ENCODE measurements at places on chromosomes 6 and 20. TPM values are rescaled to one million over a fixed set of nuclear protein-coding genes. Genes with fewer than 3 reads are reported as not detected.
A peak's percentile ranks its signal among the peaks of the same experiment; 100 is the strongest.

GRCh38 chr6:23505026-23505425 is 621.0 kb upstream of the NRSN1 start:
- H3K4me3 ChIP-seq = no peak overlapping the region
- no peaks in the 10 kb centered on the region for H3K36me3 ChIP-seq
- DNase-seq = no peak
- no peak overlapping the region for H3K27ac ChIP-seq
- H3K4me1 ChIP-seq = no peaks in the 10 kb centered on the region

ELOVL4 gene
- 2.4 TPM for total RNA-seq

GRCh38 chr6:136920671-136921380 is 1.3 kb upstream of the SLC35D3 start:
- no peaks in the 10 kb centered on the region for H3K36me3 ChIP-seq
- H3K4me1 ChIP-seq = peaks cover 28% of the 10 kb centered on the region
- DNase-seq = no peak
- peak overlapping the region; percentile 80 for H3K4me3 ChIP-seq

GRCh38 chr6:54981647-54982046 is 135.1 kb downstream of the FAM83B start:
- H3K4me1 ChIP-seq = no peaks in the 10 kb centered on the region
- no peak overlapping the region for H3K4me3 ChIP-seq

PTGIS gene
- total RNA-seq = 465 TPM

GRCh38 chr6:168441434-168442391 is 729 bp downstream of the SMOC2 start:
- H3K4me3 ChIP-seq = peak overlapping the region; percentile 71
- H3K36me3 ChIP-seq = no peaks in the 10 kb centered on the region
- no peak for DNase-seq
- no peaks in the 10 kb centered on the region for H3K27me3 ChIP-seq

GRM1 gene
- not detected for total RNA-seq

EEF1A2 gene
- total RNA-seq = 2.4 TPM

KCNK15 gene
- 26.3 TPM for total RNA-seq

PBX2 gene
- total RNA-seq = 59.4 TPM

GRCh38 chr6:170221052-170221752 is 69.7 kb downstream of the DLL1 start:
- no peaks in the 10 kb centered on the region for H3K36me3 ChIP-seq
- H3K4me3 ChIP-seq = no peak overlapping the region
- H3K4me1 ChIP-seq = no peaks in the 10 kb centered on the region
- no peak overlapping the region for H3K27ac ChIP-seq

PI16 gene
- total RNA-seq = 44.3 TPM

TFAP2A gene
- 0.78 TPM for total RNA-seq

EDN1 gene
- total RNA-seq = 11.8 TPM

NKX2-2 gene
- total RNA-seq = 0.35 TPM

- no peak for DNase-seq
- no peak overlapping the region for H3K4me3 ChIP-seq
- H3K27ac ChIP-seq = no peak overlapping the region
- H3K4me1 ChIP-seq = no peaks in the 10 kb centered on the region
Measured at GRCh38 chr6:24980507-24981385, 45.0 kb upstream of the RIPOR2 start.

C6orf141 gene
- 0.42 TPM for total RNA-seq

DNA sequence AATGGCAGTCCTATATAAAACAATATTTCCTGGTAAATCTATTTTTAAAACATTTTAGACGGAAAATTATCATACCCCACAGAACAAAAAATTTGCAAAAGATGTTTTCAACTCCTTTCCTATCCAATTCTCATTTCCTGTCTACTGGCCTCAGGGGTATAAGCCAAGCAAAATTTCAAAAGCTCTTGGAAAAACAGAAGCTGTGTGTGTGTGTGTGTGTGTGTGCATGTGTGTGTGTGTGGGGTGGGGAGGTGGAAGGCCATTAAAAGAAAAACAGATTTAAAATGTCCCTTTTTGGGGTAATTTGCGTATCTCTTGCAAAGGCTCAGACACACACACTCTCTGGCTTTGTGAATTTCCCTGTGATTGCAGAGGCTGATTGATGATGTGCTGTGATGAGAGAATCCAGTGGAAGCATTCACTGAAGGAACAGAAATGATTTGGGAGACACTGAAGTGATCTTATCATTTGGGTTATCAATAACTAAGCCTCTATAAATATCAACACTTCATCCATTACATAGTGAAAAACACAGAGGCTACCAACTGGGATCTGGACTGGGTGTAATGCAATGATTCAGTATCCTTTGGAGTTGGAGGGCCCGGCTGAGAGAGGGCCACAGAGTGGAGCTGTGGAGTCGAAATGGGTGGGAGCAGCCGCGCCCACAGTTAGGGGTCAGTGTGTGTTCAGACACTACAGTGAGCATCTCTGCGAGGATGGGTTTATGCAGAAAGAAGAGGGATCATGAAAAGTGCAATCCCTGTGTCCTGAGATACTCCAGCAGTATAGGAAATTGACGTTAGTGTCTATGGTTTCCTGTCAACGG is 106.8 kb upstream of the PREP start:
- H3K4me3 ChIP-seq = no peak overlapping the region
- no peaks in the 10 kb centered on the region for H3K36me3 ChIP-seq
- no peak overlapping the region for H3K27ac ChIP-seq
- no peaks in the 10 kb centered on the region for H3K27me3 ChIP-seq
- no peaks in the 10 kb centered on the region for H3K4me1 ChIP-seq

METTL24 gene
- total RNA-seq = 27.6 TPM

GRCh38 chr6:31336896-31337496 is 20.0 kb downstream of the HLA-B start:
- H3K36me3 ChIP-seq = no peaks in the 10 kb centered on the region
- DNase-seq = no peak
- no peak overlapping the region for H3K4me3 ChIP-seq
- no peaks in the 10 kb centered on the region for H3K4me1 ChIP-seq

DNA sequence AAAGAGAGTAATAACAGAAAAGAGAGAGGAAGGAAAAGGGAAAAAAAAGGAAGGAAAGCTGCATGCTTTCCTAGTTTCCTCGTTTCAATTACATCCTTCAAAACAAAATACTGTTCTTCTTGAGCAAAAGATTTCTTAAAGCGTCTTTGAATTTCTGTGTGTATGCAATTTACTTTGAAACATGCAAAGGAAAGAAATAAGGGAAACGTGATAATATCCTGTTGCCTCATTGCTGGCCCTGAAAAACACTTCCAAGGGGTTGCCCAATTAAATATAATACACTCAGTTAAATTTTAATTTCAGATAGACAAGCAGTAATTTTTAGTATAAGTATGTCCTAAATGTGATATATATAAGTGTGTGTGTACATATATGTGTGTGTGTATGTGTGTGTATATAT is 51.2 kb upstream of the TPD52L1 start:
- DNase-seq = no peak
- peak overlapping the region; percentile 85 for H3K27ac ChIP-seq
- no peak overlapping the region for H3K4me3 ChIP-seq
- peaks cover 61% of the 10 kb centered on the region for H3K4me1 ChIP-seq

DNA sequence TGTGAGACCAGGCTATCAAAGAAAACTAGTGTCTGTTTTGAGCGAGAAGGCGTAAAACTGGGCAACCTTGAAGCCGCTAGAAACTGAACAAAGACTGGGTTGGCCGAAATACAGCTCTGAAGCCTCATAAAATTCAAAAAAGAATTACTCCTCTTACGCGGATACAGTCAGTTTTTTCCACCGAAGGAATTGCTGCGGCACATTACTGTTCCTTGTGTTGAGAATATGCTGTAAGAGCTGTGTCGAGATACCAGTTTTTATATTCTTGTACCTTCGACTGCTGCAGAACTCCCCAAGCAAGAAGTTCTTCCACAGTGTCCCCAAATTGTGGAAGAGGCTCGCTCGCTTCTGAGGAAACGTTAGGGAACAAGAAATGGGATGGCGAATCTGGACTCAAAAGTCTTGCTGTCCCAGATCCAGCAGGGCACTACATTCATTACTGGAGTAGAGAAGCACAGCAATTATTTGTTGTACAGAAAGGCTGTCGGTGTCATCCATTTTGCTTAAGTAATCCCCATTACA is 523 bp upstream of the COX7A2 start:
- peak overlapping the region; percentile 92 for H3K27ac ChIP-seq
- H3K36me3 ChIP-seq = peaks cover under 1% of the 10 kb centered on the region
- DNase-seq = no peak
- peaks cover 20% of the 10 kb centered on the region for H3K4me1 ChIP-seq

- no peak overlapping the region for H3K27ac ChIP-seq
- H3K4me3 ChIP-seq = no peak overlapping the region
- peaks cover 6% of the 10 kb centered on the region for H3K4me1 ChIP-seq
- no peaks in the 10 kb centered on the region for H3K36me3 ChIP-seq
- DNase-seq = no peak
Measured at GRCh38 chr6:51024126-51024525, 205.5 kb downstream of the TFAP2B start.

GCNT2 gene
- 29.1 TPM for total RNA-seq

GRCh38 chr20:1102016-1102415 is 16.4 kb upstream of the PSMF1 start:
- H3K36me3 ChIP-seq = no peaks in the 10 kb centered on the region
- no peak overlapping the region for H3K27ac ChIP-seq
- no peak overlapping the region for H3K4me3 ChIP-seq
- H3K27me3 ChIP-seq = no peaks in the 10 kb centered on the region
- no peaks in the 10 kb centered on the region for H3K4me1 ChIP-seq
- DNase-seq = no peak

Data from thoracic aorta (tissue), 2 donors.